ENCODE measurements at places on chromosomes 4 and X. TPM values are rescaled to one million over a fixed set of nuclear protein-coding genes. Genes with fewer than 3 reads are reported as not detected.

FAM133A gene
- total RNA-seq: not detected

FAM236C gene
- total RNA-seq: not detected

HERC6 gene
- 7.8 TPM for total RNA-seq

NLGN4X gene
- total RNA-seq: 0.50 TPM

SLC10A6 gene
- total RNA-seq: 41.0 TPM

PAGE1 gene
- not detected for total RNA-seq

ELK1 gene
- total RNA-seq: 13.0 TPM

TLR6 gene
- total RNA-seq: 0.50 TPM

ARHGAP36 gene
- total RNA-seq: not detected

STPG2 gene
- 0.36 TPM for total RNA-seq

ART3 gene
- total RNA-seq: not detected

KCND1 gene
- total RNA-seq: 0.93 TPM

SLC9B1 gene
- total RNA-seq: 0.14 TPM

MAGEA9B gene
- not detected for total RNA-seq

MAGEA2 gene
- not detected for total RNA-seq

CWH43 gene
- 10.0 TPM for total RNA-seq

NUDT10 gene
- total RNA-seq: 0.34 TPM

MAGEB10 gene
- not detected for total RNA-seq

IL3RA gene
- not detected for total RNA-seq

CA5B gene
- total RNA-seq: 6.8 TPM

SPACA5 gene
- not detected for total RNA-seq

AMBN gene
- not detected for total RNA-seq

CPEB2 gene
- 16.4 TPM for total RNA-seq

TLR1 gene
- total RNA-seq: 0.78 TPM

DCAF12L1 gene
- not detected for total RNA-seq

DGAT2L6 gene
- not detected for total RNA-seq

ADGRA3 gene
- 37.6 TPM for total RNA-seq

TRAM1L1 gene
- total RNA-seq: 1.3 TPM

CTPS2 gene
- total RNA-seq: 5.8 TPM

NLGN3 gene
- total RNA-seq: under 0.01 TPM

TSPAN7 gene
- total RNA-seq: 0.68 TPM

TREX2 gene
- 0.64 TPM for total RNA-seq

ELF4 gene
- total RNA-seq: 11.6 TPM

CXCL10 gene
- 0.34 TPM for total RNA-seq

SMPX gene
- total RNA-seq: not detected

SRPX2 gene
- 6.8 TPM for total RNA-seq

TMEM154 gene
- total RNA-seq: 23.6 TPM

CCNA2 gene
- 0.93 TPM for total RNA-seq

RAB39B gene
- total RNA-seq: 0.07 TPM

LONRF3 gene
- total RNA-seq: 0.34 TPM

ODAPH gene
- total RNA-seq: not detected

SLC2A9 gene
- total RNA-seq: 78.7 TPM

SEC24B gene
- 13.0 TPM for total RNA-seq

MAGEA8 gene
- total RNA-seq: not detected

AMTN gene
- total RNA-seq: 1.3 TPM

TBC1D14 gene
- 139 TPM for total RNA-seq

RS1 gene
- not detected for total RNA-seq

PABPC5 gene
- not detected for total RNA-seq

DCAF4L1 gene
- total RNA-seq: 0.36 TPM

TSPAN6 gene
- 17.8 TPM for total RNA-seq

COX7B2 gene
- total RNA-seq: not detected

PIR gene
- 22.9 TPM for total RNA-seq

Measured in nasal cavity respiratory epithelium epithelial cell of viscerocranial mucosa (primary cell).